EL (cell line): ENCODE measurements at places on chromosomes 6 and 20.
A peak's percentile ranks its signal among the peaks of the same experiment; 100 is the strongest.

DNA sequence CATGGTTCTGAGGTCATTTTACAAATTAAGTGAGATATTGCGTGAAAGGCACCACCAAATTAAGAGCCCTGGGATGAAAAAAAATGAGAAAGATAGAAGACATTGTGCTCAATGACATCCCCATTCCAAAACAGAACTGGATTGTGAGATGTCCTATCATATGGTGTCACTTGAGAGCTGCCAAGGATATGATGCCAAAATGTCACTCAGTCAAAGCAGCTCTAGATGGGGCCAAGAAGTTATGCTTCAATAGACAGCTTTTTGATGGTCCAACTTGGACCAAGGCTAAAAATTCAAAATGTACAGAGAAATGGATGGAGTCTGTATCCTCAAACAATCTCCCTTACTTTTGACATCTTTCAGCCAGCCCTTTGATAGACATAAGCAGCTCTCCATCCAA lies 180.8 kb downstream of the UST start:
- DNase-seq: no peak

DNA sequence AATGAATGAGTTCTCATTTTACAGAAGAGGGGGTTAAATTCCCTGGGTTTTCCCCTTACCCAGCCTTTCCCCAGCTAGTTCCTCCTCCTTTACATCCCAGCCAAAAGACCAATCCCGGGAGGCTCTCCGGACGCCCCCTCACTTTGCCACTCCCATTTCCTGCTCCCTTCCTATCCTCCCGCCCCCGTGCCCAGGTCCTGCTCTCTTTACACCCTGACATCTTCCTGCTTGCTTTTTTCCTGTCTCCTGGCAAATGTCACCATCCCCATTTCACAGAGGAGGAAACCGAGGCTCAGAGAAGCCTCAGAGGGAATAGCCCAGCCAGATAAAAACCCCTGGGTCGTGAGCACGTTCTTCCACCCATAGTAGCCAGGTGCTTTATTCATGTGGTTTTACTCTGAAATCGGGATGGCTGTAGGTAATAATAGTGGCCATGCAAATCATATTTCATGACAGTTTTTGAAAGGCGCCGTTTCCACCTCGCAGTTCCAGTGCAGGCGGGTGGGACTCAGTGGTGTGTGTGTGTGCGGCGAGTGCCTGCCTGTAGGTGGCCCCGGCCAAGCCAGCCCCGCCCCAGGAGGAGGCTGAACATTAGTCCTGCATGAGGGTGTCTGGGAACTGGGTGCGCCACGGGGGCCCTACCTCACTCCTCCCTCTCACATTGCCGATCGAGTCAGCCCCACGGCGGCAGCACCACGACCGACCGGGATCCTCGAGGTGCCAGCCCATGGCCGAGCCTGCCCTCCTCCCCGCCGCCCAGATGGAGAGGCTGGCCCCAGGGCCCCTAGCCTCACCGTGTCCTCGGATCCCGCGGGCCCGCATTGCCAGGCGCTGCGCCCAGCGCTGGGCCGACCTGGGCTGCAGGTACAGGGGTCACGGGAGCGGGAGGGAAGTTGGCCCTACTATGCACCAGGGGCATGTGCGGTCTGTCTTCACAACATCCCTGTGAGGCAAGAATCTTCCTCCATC lies at the start of gene ARHGAP40:
TSS of gene ARHGAP40 (plus strand) at position 594 of the 969 bp plus-strand sequence.
- peak; percentile 47 for DNase-seq

DNA sequence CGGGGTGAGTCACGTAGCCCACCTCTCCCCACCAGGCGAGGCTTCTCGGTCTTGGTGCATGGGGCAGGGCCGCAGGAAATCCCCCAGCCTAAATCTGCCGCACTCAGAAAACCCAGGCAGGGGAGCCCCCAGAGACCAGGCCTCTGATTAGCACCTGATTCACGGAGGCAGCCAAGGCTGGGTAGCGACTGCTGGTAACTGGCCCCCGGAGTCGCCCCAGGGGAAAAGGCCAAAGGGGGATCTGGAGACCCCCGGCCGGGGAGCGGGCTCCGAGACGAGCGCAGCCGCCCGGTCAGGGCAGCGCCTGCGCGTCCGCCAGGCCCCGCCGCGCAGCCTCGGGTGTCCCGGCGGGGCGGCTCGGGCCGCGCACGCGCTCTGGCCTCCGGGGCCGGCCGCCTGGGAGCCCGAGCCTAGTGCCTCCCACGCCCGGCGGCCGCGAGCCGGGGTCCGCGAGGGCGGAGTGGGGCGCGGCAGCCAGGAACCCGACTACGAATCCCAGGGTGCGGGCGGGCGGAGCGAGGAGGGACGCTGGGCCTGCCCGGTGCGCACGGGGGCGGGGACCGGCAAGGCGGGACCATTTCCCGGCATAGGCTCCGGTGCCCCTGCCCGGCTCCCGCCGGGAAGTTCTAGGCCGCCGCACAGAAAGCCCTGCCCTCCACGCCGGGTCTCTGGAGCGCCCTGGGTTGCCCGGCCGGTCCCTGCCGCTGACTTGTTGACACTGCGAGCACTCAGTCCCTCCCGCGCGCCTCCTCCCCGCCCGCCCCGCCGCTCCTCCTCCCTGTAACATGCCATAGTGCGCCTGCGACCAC lies at the start of gene DUSP22:
TSS of gene DUSP22 (plus strand) at position 791 of the 809 bp plus-strand sequence. CDS start 53 bp downstream, outside the sequence.
- peak; percentile 87 for DNase-seq

- DNase-seq: no peak
Measured at GRCh38 chr6:392441-393390, 1.2 kb downstream of the IRF4 start.

DNA sequence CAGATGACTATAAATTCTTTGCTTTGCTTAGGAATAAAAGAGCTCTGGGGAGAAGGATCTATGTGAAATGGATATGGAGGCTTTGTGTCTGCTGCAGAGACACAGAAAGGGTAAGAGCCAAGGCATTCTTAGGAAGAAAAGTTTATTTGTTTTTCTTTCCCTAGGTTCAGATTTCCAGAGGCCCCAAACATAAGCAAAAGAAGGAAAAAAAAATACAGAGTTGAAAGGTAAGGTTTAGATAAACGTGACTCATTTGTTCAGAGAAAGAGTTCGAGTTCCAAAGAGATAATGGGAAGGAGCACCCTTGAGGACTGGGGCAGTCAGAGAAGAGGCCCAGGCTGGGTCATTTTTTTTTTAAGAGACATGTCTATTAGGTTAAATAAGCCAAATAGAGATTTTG lies 27.4 kb upstream of the BMP5 start:
- peak; percentile 23 for DNase-seq

GRCh38 chr6:144574796-144575195 lies 289.7 kb downstream of the UTRN start:
- DNase-seq: no peak

- peak; percentile 24 for DNase-seq
Measured at GRCh38 chr6:81787313-81788068, 35.0 kb upstream of the TENT5A start.

DNA sequence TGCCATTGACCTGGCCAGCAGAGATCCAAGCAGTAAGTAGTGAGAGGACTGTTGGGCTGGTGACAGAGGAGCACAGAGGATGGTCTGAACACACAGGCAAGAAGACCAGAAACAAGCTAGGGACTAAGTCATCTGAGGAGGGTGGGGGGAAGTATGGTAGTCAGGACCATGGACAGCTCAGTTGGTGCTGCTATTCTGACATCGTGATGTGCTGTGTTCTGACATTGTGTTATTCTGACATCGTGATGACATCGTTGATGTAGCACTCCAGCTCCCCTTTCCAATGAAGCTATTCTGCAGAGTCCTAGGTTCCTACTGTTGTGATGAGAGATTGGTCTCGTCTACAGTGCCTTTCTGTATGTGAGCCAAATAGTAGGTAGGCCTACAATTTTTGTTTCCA lies 28.7 kb downstream of the CFAP206 start:
- peak; percentile 58 for DNase-seq

- no peak for DNase-seq
Measured at GRCh38 chr6:125414507-125414906, 112.7 kb upstream of the HDDC2 start.
